Esophagus squamous epithelium (tissue), 5 donors: ENCODE measurements at places on chromosomes 12 and 14. TPM values are rescaled to one million over a fixed set of nuclear protein-coding genes. Genes with fewer than 3 reads are reported as not detected.

The JPH4 gene
- 2.7 TPM for total RNA-seq

The KRT5 gene
- 12,107 TPM for total RNA-seq

The RPL41 gene
- total RNA-seq = 2,531 TPM

The COL2A1 gene
- total RNA-seq = not detected

The FOXM1 gene
- 5.9 TPM for total RNA-seq

DNA sequence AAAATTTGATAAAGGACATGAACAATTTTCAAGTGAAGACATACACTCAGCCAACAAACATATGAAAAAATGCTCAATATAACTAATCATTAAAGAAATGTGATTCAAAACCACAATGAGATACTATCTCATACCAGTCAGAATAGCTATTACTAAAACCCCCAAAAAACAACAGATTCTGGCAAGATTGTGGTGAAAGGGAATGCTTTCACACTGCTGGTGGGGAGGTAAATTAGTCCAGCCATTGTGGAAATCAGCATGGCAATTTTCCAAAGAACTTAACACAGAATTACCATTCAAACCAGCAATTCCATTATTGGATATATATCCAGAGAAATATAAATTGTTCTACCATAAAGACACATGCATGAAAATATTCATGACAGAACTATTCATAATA lies 18.7 kb upstream of the TAS2R14 start:
- DNase-seq = no peak

DNA sequence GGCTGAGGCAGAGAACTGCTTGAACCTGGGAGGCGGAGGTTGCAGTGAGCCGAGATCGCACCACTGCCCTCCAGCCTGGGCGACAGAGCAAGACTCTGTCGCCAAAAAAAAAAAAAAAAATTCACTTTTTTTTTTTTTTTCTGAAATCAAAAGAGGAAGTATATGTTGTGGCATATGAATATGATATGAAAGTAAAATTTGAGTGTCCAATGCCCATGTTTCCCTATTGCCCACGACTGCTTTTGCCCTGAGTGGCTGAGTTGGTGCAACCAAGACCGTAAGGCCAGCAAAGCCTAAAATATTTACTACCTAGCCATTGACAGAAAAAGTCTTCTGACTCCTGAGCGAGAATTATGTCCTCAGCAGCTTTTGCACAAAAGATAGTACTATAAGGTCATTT lies 101.7 kb upstream of the PARP11 start:
- DNase-seq = no peak

DNA sequence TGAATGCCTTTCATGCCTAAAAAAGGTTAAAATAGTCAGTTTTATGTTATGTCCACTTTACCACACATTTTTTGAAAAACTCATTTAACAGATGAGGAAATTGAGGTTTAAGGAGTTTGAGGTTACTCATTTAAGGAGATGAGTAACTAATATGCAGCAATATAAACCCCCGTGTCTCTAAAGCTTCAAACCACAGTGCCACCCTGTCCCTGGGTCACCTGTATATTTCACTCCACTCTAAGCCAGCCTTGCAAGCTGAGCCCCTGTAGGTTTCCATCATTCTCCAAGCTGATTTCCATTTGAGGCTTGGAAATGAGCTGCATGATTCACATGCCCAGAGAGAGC lies 64.4 kb downstream of the NUAK1 start:
- DNase-seq = no peak

DNA sequence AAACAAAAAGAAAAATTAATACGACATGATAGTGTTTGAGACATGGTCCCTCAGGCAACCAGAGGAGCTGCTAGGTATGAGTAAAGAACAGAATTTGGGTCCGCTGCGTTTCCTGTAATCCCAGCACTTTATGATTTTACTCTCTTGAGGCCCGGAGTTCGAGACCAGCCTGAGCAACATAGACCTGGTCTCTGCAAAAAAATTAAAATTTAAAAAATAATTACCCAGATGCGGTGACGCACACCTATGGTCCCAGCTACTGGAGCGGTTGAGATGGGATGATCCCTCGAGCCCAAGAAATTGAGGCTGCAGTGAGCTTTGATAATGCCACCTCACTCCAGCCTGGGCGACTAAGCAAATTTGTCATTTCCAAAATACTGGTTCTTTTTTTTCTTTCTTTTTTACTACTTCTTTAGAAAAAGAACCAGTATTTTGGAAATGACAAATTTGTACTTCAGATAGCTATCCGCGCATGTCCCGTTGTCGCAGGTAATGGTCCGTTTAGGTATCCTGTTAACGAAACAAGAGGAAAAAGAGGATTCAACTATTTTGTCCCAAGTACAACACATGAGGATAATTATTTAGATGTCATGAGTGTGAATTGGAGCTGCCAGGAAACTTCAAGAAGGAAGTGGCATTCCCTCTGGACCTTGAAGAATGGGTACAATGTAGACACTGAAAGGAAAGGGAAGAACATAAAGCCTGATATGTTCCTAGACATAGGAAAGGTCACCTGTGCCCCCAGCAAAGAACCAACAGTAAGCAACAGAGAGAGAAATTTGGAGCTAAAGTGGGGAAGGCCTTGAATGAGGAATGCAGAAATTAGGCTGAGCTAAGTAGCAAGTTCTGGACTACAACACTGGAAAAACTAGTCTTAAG lies 1.2 kb upstream of the HECTD1 start:
- DNase-seq = no peak

- DNase-seq = no peak
Measured at GRCh38 chr12:50751948-50752721, 11.8 kb upstream of the ATF1 start.

GRCh38 chr12:6551063-6551461 lies 4.8 kb downstream of the IFFO1 start:
- DNase-seq = no peak

DNA sequence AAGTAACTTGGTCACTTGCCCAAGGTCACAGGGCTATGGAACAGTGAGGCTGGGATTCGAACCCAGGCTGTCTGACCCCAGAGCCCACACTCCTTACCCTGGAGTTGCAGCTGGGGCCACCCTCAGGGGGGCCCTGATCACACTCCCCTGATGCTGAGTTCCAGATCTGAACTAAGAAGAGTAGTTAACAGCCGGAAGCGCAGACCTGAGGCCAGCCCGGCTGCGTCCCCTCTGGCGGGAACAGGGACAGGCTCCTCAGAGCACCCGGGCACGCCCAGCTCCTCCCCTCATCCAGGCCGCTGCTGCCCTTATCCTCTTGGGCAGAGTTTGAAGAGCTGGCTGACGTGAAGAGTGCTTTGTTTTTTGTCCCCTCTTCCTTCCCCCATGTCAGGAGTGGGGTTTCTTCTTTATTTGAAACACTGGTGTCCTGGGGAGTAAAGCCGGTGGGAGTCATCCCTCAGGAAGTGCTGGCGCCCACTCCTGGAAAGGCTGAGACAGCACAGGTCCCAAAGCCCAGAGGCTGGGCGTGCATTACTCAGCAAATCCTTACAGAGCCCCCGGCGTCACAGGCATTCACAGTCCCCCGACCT lies 8.7 kb downstream of the PHB2 start:
- DNase-seq = no peak

- DNase-seq = no peak
Measured at GRCh38 chr14:77055981-77056380, 27.5 kb upstream of the IRF2BPL start.
